Activated CD8-positive, alpha-beta T cell treated with anti-CD3 and anti-CD28 coated beads, Interleukin-2, amount 10 ng/mL, durations not matched to agents 7 days and 5 days (primary cell): ENCODE measurements at places on chromosomes 5 and 9. TPM values are rescaled to one million over a fixed set of nuclear protein-coding genes. Genes with fewer than 3 reads are reported as not detected.
A peak's percentile ranks its signal among the peaks of the same experiment; 100 is the strongest.

DNA sequence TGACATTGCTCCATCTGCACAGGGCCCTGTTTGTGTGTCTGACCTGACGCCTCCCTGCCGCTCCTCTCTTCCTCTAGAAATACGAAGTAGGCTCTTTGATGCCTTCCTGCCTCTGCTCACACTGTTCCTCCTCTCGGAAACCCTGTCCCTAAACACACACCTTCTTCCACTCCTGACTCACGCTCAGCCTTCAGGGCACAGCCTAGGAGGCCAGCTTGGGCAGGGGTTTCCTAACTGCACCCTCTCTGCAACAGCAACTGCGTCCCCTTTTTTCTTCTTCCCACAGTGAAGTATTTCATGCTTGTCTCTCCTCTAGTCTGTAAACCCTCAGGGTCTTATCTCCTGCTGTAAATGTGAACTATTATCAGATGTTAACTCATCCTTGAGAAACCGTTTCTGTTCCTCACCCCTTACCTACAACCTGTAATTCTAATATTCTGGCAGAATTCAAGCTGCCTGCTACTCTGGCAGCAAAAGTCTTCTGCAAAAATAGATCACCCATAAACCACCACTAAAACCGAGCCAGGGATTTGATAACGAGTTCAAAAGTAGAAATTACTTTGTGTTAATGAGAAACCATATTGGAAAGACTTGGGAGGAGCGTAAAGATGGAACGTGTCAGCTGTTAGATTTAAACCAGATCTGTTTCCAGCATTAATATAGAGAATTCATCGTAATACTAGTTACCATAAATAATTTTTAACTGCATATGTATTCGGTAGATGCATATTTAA lies 100.2 kb downstream of the DAPK1 start:
- no peaks in the 10 kb centered on the region for H3K4me1 ChIP-seq
- no peak for DNase-seq
- no peak overlapping the region for H3K4me3 ChIP-seq
- H3K27ac ChIP-seq = no peak overlapping the region
- H3K27me3 ChIP-seq = no peaks in the 10 kb centered on the region
- no peaks in the 10 kb centered on the region for H3K36me3 ChIP-seq

GRCh38 chr9:3028535-3028934 lies 184.6 kb upstream of the PUM3 start:
- DNase-seq = no peak
- no peaks in the 10 kb centered on the region for H3K4me1 ChIP-seq

- no peaks in the 10 kb centered on the region for H3K27me3 ChIP-seq
- no peaks in the 10 kb centered on the region for H3K36me3 ChIP-seq
- H3K27ac ChIP-seq = no peak overlapping the region
- no peak overlapping the region for H3K4me3 ChIP-seq
Measured at GRCh38 chr9:87378676-87379075, 119.0 kb upstream of the DAPK1 start.

DNA sequence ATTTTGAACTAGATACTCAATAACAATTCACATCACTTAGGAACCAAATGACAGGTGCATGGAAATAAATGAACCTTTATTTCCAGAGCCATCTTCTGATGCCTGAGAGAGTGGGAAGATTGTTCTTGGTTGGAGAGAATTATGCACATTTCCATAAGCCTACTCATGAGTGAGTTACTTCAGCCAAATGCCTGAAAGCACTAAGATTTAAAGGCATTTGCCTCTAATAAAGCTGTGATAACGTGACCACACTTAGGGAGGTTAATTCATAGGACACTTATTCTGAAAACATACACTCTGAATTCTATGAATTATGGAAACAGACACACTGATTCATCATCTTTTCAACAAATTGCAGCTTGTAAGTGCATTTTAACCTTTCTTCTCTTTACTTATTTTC lies 40.0 kb downstream of the KCTD16 start:
- H3K4me3 ChIP-seq = no peak overlapping the region
- no peaks in the 10 kb centered on the region for H3K36me3 ChIP-seq
- H3K27ac ChIP-seq = no peak overlapping the region
- H3K27me3 ChIP-seq = peaks cover 45% of the 10 kb centered on the region
- DNase-seq = no peak

GRCh38 chr5:115636008-115636407 lies 10.2 kb upstream of the TMED7 start:
- H3K36me3 ChIP-seq = no peaks in the 10 kb centered on the region
- no peak for DNase-seq
- H3K4me3 ChIP-seq = no peak overlapping the region
- no peak overlapping the region for H3K27ac ChIP-seq

- no peaks in the 10 kb centered on the region for H3K27me3 ChIP-seq
- no peaks in the 10 kb centered on the region for H3K4me1 ChIP-seq
Measured at GRCh38 chr5:34047143-34047542, 4.1 kb upstream of the C1QTNF3 start.

GRCh38 chr5:41809128-41809527 lies 61.1 kb downstream of the OXCT1 start:
- peaks cover 36% of the 10 kb centered on the region for H3K36me3 ChIP-seq
- no peak overlapping the region for H3K27ac ChIP-seq
- H3K27me3 ChIP-seq = no peaks in the 10 kb centered on the region
- peaks cover 31% of the 10 kb centered on the region for H3K4me1 ChIP-seq

- DNase-seq = no peak
- H3K27ac ChIP-seq = no peak overlapping the region
- no peak overlapping the region for H3K4me3 ChIP-seq
Measured at GRCh38 chr5:131096774-131097710, 68.0 kb downstream of the HINT1 start.

- H3K4me3 ChIP-seq = no peak overlapping the region
- no peak for DNase-seq
- peaks cover 15% of the 10 kb centered on the region for H3K4me1 ChIP-seq
Measured at GRCh38 chr9:135802876-135803419, 101.0 kb downstream of the KCNT1 start.

DNA sequence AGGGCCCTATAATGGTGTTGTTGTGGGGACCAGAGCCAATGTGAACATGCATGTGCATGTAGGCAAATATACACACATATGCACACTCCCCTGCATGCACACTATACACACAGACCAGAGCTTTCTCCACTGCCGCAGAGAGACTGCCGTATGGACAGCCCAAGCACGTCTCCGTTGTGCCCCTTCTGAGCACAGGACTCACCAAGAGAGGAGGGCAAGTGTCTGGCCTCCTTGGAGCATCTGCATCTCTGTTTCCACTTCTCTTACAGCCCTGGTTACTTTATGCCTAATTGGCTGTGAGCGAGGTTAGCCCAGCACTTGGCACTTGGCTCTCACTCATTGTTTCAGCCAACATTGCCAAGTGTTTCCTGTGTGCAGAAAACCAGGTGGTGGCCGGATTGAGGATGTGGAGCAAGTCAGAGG lies 30.4 kb downstream of the CSF2 start:
- H3K4me1 ChIP-seq = peaks cover 91% of the 10 kb centered on the region
- H3K27me3 ChIP-seq = no peaks in the 10 kb centered on the region
- peaks cover 15% of the 10 kb centered on the region for H3K36me3 ChIP-seq
- DNase-seq = peak; percentile 55
- peak overlapping the region; percentile 48 for H3K4me3 ChIP-seq

- DNase-seq = no peak
- no peak overlapping the region for H3K4me3 ChIP-seq
- no peaks in the 10 kb centered on the region for H3K4me1 ChIP-seq
- H3K27ac ChIP-seq = no peak overlapping the region
- no peaks in the 10 kb centered on the region for H3K27me3 ChIP-seq
Measured at GRCh38 chr9:98306384-98307145, 51.1 kb upstream of the TBC1D2 start.

GRCh38 chr5:89932771-89933181 lies 476.8 kb downstream of the CETN3 start:
- H3K36me3 ChIP-seq = no peaks in the 10 kb centered on the region
- no peak for DNase-seq
- H3K4me3 ChIP-seq = no peak overlapping the region
- no peak overlapping the region for H3K27ac ChIP-seq
- H3K4me1 ChIP-seq = no peaks in the 10 kb centered on the region
- no peaks in the 10 kb centered on the region for H3K27me3 ChIP-seq

- H3K36me3 ChIP-seq = no peaks in the 10 kb centered on the region
- H3K4me1 ChIP-seq = no peaks in the 10 kb centered on the region
- H3K27me3 ChIP-seq = peaks cover 17% of the 10 kb centered on the region
- H3K27ac ChIP-seq = no peak overlapping the region
- H3K4me3 ChIP-seq = no peak overlapping the region
Measured at GRCh38 chr5:159032656-159033350, 66.9 kb downstream of the EBF1 start.

DNA sequence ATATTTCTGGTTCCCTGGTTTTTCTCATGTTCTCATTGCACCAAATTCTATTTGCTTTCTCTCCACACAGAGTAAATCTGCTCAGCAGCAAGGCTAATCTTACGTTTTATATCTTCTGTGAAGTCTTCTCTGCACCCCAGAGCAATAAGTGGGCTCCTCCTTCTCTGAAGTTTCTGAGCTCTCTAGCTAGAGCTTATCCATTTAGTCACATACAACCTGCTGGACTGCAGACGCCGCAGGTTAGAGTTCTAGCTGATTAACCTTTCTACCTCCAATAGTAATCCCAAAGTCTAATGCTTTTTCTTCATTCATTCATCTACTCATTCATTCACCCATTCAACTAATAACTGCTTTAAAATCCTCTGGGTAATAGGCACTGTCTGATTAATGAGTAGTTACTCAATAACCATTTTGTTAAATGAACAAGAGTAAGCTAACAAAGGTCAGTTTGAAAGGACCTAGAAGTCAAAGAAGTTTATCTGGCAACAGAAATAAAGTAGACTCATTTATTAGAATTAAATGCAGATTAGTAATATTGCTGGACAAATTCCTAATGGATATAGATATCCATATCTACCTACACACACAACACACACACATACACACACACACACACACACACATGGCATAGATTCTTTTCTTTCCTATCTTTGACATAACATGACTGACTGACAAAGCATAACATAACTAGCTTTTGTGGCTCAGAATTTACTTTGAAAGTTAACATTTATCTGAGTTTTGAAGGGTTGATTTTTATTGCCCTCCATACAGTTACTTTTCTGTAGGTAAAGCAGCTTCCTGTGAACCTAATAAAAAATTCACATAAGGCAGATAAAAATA lies 984.6 kb upstream of the SEMA6A start:
- no peak overlapping the region for H3K27ac ChIP-seq
- H3K36me3 ChIP-seq = no peaks in the 10 kb centered on the region
- no peak for DNase-seq
- H3K27me3 ChIP-seq = no peaks in the 10 kb centered on the region
- H3K4me1 ChIP-seq = no peaks in the 10 kb centered on the region

GRCh38 chr5:132223861-132224260 lies 3.8 kb downstream of the P4HA2 start:
- no peaks in the 10 kb centered on the region for H3K36me3 ChIP-seq
- no peak for DNase-seq
- H3K4me1 ChIP-seq = peaks cover 9% of the 10 kb centered on the region

DNA sequence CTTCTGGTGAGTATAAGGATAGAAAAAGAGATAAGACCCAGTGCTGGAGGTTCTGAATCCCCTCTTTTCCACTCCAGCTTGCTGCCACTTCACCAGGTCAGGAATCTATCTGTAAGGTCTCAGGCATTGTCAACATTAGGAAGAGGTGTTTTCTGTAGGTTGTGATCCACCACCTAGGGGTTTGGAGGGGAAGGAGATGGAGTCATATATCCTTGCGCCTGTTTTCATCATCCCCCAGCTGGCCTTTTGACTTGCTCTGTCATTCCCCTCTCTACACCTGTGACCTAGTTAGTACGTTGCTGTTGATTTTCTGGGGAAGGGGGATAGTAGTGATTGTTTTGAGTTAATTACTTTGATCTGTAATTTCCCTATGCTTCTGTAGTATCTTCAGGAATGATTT lies 20.5 kb downstream of the SPINK5 start:
- H3K4me1 ChIP-seq = no peaks in the 10 kb centered on the region
- no peak for DNase-seq
- no peaks in the 10 kb centered on the region for H3K27me3 ChIP-seq
- no peaks in the 10 kb centered on the region for H3K36me3 ChIP-seq
- H3K27ac ChIP-seq = no peak overlapping the region

DNA sequence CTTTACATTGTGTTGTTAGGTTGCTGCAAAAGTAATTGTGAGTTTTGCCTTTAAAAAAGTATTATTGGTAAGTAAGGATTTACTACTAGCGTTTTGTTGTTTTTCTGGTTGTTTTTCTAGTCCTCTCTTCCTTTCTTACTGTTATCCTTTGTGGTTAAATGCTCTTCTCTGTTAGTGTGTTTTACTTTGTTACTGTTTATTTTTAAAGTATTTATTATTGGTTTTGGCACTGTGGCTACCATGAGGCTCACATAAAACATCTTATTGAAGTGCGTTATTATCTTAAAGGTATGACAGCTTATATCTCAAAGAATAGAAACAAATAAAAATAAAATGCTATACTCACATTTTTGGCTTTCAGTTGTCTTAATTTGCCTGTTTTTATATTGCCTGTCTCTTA lies 17.6 kb downstream of the DMXL1 start:
- H3K4me1 ChIP-seq = no peaks in the 10 kb centered on the region
- H3K36me3 ChIP-seq = peaks cover 36% of the 10 kb centered on the region
- no peak for DNase-seq
- no peaks in the 10 kb centered on the region for H3K27me3 ChIP-seq
- H3K4me3 ChIP-seq = no peak overlapping the region

DNA sequence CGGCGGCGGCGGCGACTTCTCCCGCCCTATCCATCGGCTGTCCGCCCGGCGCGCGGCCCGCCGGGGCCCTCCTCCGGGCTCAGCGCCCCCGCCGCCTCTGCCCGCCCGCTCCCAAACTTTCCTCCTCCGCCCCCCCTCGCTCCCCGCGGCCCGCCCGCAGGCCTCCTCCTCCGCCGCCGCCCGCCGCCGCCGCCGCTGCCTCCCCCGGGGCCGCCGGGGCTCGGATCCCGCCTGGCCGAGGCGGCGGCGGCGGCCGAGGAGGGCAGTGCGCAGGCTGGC lies 460 bp upstream of the PBX3 start:
- no peak overlapping the region for H3K27ac ChIP-seq
- peak overlapping the region; percentile 89 for H3K4me3 ChIP-seq
- peaks cover 26% of the 10 kb centered on the region for H3K27me3 ChIP-seq
- no peak for DNase-seq
- peaks cover 32% of the 10 kb centered on the region for H3K4me1 ChIP-seq

GRCh38 chr9:78903581-78903980 lies 606.7 kb downstream of the PSAT1 start:
- no peaks in the 10 kb centered on the region for H3K36me3 ChIP-seq
- no peak overlapping the region for H3K4me3 ChIP-seq
- H3K27me3 ChIP-seq = no peaks in the 10 kb centered on the region
- no peaks in the 10 kb centered on the region for H3K4me1 ChIP-seq
- no peak for DNase-seq
- H3K27ac ChIP-seq = no peak overlapping the region

The ZDHHC11 gene
- total RNA-seq = 17.0 TPM

The SVEP1 gene
- total RNA-seq = not detected

The RNF183 gene
- total RNA-seq = not detected

The GMCL2 gene
- not detected for total RNA-seq

The ELOVL7 gene
- total RNA-seq = 0.34 TPM

The ABLIM3 gene
- total RNA-seq = not detected

The NFIL3 gene
- 38.1 TPM for total RNA-seq

The GADD45G gene
- total RNA-seq = 7.4 TPM

The IFNA5 gene
- not detected for total RNA-seq

The MARVELD2 gene
- 0.18 TPM for total RNA-seq
